ENCODE measurements at places on chromosomes 7 and 10.

GRCh38 chr7:12661581-12661980 lies 25.9 kb upstream of the ARL4A start:
- DNase-seq = no peak

DNA sequence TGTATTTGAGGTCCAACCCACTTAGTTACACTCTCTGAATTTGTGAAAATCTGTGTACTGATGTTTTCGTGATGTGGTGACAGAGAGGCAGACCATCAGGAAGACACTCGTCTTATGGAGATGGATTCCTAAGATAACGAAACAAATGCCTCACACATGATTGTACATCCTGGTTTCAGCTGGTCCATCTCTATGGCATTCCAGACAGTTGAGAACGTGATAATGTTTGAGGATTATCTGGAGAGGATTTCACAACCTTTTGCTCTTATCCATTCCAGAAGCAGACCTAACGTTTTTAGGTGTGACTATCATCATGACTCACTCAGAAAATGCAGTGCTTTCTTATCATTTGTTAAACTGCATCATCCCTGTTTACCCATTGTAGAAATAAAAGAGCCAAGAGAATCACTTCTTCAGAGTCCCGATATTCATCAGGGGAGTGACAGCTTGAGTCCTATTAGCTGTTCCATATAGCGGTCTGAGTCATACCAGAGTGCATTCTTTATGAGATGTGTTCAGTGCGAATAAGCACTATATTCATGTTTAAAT lies 74.5 kb downstream of the BMPER start:
- DNase-seq = no peak

DNA sequence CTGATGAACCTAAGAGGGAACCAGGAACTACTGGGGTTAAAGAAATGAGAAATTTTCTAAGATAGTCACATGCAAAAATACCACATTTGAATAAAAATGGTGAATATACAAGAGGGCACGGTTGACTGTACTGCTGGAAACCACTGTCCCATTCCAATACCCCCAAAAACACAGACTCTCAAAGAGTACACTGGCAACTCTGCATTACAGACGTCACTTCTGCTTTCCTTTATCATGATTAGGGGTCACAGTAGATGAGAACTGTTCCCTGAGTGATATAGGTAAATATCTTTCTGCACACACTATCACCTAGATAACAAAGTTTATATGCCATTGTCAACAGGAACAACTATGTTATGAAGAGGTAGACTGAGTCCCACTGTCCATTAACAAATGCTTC lies 69.5 kb downstream of the RAPGEF5 start:
- DNase-seq = peak; percentile 36

DNA sequence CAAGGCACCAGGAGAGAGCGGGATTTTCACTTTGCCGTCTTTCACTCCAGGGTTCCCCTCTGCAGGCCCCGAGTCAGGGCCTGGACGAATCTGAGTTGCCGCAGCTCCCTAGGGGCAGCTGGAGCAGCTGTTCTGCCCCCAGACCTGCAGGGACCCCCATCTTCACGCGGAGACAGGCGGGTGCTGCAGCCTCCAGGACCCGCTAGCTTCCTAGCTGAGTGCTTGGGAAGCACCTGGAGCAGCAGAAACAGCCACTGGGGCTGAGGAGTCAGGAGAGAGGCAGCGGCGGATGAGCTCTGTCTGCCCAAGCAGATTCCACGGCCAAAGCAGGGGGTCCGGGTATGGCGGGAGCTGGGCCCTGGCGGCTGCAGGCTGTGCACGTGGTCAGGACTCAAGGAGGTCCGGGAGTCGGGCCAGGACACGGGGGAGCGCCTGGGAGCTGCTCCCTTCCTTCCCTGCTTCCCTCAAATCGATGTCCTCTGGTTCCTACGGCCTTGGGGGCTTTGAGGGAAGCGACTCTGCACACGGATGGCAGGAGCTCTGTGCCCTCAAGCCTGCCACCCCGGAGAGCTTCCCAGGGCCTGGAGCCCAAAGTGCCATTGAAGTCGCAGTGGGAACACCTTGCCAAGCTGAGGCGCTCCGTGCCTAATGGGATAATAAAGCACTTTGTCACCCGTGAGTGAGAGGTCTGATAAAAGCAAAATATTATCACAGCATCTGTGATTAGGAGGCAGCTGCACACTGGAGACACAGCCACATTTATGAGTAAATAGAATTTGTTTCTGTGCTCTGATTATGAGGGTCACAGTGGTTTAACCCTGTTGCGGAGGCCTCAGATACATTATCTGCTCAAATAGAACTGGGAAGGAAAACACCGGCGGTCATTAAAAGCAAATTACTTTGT lies 17.2 kb downstream of the MNX1 start:
- no peak for DNase-seq

- no peak for DNase-seq
Observed at GRCh38 chr7:117654780-117655179, 175.0 kb downstream of the CFTR start.

DNA sequence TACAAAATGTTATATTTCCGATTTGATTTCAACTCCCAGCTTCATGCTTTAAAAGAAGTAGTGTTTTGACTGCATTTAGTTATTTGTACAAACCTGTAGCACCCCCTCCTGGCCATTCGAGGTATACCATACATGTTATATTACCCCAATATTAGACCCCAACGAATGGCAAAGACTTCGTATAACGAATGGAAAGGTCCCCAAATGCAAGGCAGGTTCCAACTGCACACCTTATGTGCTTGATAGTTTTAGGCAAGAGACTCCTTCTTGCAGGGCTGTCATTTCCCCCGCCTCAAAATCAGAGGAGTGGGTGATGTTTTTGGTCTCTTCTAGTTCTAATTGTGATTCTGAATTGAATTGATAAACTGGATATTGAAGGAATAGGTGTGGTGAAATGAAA lies 101.1 kb upstream of the TARP start:
- peak; percentile 86 for DNase-seq

DNA sequence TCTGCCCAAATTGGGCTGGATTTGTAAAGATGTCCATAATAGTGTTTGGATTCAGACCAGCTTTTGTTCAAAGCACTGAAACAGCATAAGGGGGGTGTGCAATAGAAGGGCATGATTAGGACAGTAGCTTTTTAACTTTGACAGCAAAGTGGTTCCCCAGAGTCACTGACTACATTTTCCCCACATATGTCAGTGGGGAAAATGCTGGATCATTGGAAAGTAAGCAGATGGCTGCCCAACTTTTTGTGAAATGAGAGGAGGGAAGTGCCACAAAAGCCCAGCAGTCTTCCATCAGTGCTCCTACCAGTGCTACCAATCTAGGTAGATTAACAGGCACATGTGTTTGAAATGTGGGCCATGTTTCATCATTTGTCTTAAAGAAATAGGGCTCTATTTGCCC lies 162.8 kb downstream of the FZD1 start:
- no peak for DNase-seq

DNA sequence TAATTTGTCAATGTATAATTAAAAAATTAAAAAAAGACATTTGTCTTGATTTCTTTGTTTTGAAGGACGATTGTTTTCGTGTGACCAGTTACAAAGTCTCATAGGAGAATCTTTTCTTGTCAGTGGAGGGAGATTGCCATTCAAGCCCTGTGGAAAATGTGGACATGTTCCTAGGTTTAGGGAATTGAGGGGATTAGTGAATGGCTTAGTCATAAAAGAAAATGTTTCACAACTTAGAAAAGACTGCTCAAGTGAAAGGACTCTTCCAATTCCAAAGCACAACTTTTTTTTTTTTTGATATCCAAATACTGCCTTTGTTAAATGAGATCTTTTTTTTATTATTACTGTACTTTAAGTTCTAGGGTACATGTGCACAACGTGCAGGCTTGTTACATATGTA lies 140.7 kb upstream of the HABP2 start:
- no peak for DNase-seq

GRCh38 chr7:142745745-142746144 lies 3.5 kb upstream of the PRSS1 start:
- DNase-seq = no peak

GRCh38 chr10:79266543-79267312 lies 80.5 kb upstream of the PPIF start:
- peak; percentile 76 for DNase-seq

DNA sequence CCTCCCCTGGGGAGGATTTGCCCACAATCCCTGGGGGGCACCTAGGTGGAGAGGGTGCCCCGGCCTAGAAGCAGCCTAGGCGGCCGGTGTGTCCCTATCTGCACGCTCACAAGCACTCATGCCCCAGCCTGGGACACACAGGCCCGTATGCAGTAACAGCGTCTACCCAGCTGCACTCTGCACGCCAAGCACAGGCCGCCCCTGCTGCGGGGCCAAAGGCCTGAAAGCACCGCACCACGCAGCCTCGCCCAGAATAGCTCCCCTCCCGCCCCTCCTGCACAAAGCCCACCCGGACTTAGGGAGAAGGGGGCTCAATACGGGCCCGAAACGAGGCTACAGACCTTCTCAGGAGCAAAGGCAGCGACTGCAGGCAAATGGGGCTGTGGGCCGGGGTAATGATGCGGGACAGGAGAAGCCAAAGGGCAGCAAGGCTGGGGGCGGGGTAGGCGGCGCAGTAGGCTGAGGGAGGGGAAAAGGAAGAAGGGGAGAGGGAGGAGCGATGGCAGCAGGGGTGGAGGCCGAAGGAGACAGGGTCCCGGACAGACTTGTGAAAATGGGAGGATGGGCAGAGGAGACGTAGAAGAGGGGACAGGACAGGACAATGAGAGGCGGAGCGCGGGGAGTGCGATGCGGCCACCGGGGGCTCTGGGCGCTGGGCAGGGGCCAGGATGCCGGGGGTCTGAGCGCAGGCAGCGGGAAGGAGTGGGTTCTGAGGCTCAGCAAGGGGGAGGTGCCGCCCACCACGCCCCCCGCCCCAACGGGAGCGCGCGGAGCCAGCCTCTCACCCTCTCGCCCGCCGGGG lies 544 bp downstream of the GPRIN2 start:
- no peak for DNase-seq

- DNase-seq = no peak
Observed at GRCh38 chr10:31587691-31588090, 268.7 kb downstream of the ZEB1 start.

DNA sequence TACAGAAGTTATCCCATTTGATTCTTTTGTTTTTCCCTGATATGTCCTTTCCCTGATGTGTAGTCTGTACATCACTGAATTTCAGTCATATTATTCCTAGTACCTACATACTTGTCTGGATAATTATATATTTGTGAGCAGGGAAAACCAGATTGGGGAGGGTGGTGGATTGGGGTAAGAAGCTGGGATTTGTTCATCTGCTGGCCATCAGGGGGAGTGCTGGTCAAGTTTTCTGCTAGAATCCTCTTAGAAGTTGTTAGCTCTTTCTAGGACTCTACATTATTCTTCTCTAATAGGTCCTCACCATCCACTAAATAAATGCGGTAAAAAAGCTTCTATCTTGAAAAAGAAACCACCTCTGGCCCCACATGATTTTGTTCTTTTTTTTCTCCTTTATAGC lies 232.7 kb upstream of the TAC1 start:
- DNase-seq = peak; percentile 51

- DNase-seq = peak; percentile 84
Observed at GRCh38 chr7:2680792-2681490, 7.1 kb upstream of the AMZ1 start.
